ENCODE measurements at places on chromosomes 2 and 18.

GRCh38 chr2:68722712-68723111 is 11.9 kb upstream of the ARHGAP25 start:
- no peak for DNase-seq

DNA sequence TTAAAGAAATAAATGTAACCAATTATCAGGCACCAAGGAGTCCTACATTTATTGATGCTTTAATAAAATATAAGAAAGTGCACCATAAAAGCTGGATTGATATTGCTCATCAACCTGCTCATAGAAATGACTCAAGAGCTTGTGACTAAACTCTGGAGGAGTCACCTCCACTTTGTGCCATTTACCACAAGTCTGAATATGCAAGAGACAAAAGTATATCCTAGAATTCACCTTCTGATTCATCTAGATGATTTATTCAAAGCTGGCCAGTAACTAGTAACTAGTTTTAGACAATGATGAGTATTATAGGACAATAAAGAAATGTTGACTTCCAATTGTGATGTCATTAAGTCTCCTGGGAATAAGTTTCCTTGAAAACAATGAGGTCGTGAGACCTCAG is 146.0 kb upstream of the SOX11 start:
- no peak for DNase-seq

DNA sequence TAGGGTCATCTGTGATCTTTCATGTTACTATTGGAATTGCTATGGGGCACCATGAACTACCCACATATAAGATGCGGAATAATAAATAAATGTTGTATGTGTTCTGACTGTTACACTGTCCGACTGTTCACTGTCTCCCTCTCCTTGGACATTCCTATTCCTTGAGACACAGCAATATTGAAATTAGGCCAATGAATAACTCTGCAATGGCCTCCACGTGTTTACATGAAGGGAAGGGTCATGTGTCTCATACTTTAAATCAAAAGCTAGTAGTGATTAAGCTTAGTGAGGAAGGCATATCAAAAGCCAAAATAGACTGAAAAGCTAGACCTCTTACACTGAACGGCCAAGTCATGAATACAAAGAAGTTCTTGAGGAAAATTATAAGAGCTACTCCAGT is 751.3 kb downstream of the SOCS6 start:
- DNase-seq = no peak

DNA sequence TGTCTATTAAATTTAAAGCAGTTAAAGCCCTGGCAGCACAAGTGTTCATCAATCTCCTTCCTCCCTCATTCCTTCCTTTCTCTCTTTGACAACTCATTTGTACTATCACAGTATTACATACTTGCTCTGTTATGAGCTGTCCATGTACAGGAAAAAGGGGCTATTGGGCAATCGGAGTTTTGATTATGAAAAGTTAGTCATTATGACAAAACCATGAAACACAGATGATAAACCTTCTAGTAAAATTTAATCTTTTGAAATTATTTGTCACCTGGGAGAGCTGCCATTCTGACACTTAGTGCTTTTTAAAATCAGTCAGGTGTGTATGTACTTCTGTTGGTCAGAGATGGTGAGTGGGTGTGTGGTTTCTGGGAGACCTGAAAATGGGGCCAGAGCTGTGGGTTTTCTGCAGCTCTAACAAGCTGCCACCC is 39.4 kb downstream of the MAP4K4 start:
- DNase-seq = peak; percentile 27

GRCh38 chr2:17232776-17233556 is 285.3 kb downstream of the RAD51AP2 start:
- no peak for DNase-seq

- no peak for DNase-seq
Measured at GRCh38 chr2:103396152-103396551, 634.3 kb downstream of the TMEM182 start.
